ENCODE measurements at places on chromosomes 12 and 14.

GRCh38 chr14:100472094-100472455 lies 115.1 kb downstream of the BEGAIN start:
- DNase-seq = no peak

- no peak for DNase-seq
These were observed 1562.4 kb upstream of the SEL1L start for GRCh38 chr14:83096092-83096491.

- DNase-seq = no peak
These were observed 50.6 kb downstream of the DRAM1 start for GRCh38 chr12:101927999-101928398.

DNA sequence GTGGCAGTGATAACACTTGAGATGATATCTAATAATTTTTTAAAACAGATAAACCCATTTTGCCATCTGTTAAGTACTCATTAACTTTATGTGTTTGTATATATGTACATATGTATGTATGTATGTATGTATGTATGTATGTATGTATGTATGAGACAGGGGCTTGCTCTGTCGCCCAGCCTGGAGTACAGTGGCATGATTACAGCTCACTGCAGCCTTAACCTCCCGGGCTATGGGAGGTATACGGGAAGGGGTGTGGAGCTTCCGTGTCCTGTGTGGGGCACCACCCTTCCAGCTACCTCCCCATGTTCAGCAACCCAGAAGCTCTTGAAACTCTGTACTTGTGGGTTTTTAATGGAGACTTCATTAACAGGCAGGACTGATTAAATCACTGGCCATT lies 116.9 kb downstream of the SCFD1 start:
- DNase-seq = no peak

DNA sequence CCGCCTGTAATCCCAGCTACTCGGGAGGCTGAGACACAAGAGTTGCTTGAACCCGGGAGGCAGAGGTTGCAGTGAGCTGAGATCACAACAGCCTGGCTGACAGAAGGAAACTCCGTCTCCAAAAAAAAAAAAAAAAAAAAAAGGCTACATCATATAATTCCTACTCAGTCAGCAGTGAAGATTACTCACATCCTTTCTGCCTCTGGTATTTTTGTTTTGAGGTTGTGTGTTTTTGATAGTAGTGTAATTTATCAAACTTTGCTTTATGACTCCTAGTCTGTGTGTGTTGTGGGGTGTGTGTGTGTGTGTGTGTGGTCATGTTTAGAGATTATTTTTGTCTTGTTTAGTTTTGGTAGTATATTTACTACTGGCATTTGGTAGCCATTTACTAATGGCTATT lies 29.8 kb upstream of the DLGAP5 start:
- no peak for DNase-seq
